ENCODE measurements at places on chromosomes 16 and 17. TPM values are rescaled to one million over a fixed set of nuclear protein-coding genes. Genes with fewer than 3 reads are reported as not detected.

DNA sequence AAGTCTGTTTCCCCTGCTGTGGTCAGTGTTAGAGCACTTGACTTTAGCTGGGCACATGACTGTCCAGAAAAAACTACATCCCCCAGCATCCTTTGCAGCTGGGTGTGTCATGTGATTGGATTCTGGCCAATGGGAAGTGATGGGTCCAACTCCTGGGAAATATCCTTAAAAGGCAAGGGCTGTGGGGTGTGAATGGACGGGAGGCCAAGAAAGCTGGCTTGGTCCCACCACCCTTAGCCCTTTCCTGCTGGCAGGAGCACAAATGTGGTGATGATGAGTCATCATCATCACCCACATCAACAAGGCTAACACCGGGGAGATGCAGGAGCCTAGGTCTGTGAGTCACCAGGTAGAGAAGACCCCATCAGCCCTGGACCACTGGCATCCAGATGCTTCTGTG, 341.7 kb downstream of the C16orf95 start:
- H3K27me3 ChIP-seq, result peaks cover 7% of the 10 kb centered on the region
- peak overlapping the region; percentile 76 for H3K27ac ChIP-seq
- H3K36me3 ChIP-seq, result no peaks in the 10 kb centered on the region
- DNase-seq, result no peak

DNA sequence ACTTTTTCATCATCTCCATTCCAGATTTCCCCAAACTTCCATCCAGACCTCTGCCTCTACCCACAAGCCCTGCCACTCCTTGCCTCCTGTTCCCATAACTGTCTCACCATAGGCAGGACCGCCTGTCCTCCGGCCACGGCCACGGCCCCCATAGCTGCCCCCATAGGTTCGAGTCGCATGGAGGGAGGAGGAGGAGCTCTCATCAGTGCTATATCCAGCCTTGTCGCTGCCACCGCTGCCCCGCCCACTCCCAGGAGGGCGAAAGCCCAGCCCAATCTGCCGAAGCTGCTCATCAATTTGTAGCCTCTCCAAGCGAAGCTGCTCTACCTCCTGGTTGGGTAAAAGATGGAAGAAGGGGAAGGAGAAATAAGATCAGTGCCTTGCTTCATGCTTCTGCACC, 3.4 kb upstream of the SOX15 start:
- peaks cover 38% of the 10 kb centered on the region for H3K36me3 ChIP-seq
- H3K4me3 ChIP-seq, result no peak overlapping the region
- no peak for DNase-seq
- H3K27ac ChIP-seq, result no peak overlapping the region
- peaks cover 14% of the 10 kb centered on the region for H3K4me1 ChIP-seq
- no peaks in the 10 kb centered on the region for H3K27me3 ChIP-seq

- H3K36me3 ChIP-seq, result peaks cover 18% of the 10 kb centered on the region
- no peaks in the 10 kb centered on the region for H3K4me1 ChIP-seq
- no peak for DNase-seq
- no peak overlapping the region for H3K27ac ChIP-seq
- H3K27me3 ChIP-seq, result no peaks in the 10 kb centered on the region
Observed at GRCh38 chr16:1389762-1390161, 24.7 kb downstream of the UNKL start.

SGCA gene
- 13.0 TPM for total RNA-seq

DNA sequence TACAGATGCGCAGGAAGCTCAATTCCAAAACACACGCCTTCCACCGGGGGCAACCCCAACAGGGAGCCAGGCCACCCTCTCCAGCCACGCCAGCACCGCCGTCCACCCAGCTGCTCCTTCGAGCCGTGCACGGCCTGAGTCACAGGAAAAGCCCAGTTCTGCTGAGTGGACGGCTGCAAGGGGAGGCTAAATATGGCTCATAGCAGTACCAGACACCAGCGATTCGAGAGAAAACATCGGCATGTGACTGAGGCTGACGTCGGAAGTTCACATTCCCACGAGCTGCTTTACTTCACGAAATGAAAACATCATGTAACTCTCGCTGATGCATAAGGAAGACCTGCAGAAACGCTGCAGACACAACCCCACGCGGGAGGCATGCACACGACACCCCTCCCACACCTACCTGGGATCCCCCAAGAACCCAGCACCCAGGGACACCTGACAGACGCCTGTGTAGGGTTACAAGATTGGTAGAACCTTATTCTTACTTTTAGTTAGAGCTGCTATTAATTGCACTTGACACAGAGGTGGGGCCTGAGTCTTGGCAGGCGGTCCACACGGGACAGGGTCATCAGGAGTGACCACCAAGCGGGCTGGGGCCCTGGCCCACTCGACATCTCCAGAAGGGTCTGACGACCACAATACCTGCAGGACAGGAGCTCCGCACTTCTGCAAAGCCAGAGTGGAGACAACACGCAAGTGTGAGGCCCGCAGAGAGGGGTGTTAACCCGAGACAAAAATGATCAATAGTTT, 116.8 kb downstream of the ANKRD11 start:
- no peak overlapping the region for H3K4me3 ChIP-seq
- H3K36me3 ChIP-seq, result peaks cover 3% of the 10 kb centered on the region
- H3K4me1 ChIP-seq, result peaks cover 66% of the 10 kb centered on the region
- peak overlapping the region; percentile 75 for H3K27ac ChIP-seq

TEKT1 gene
- total RNA-seq, result not detected

PPY gene
- not detected for total RNA-seq

DNA sequence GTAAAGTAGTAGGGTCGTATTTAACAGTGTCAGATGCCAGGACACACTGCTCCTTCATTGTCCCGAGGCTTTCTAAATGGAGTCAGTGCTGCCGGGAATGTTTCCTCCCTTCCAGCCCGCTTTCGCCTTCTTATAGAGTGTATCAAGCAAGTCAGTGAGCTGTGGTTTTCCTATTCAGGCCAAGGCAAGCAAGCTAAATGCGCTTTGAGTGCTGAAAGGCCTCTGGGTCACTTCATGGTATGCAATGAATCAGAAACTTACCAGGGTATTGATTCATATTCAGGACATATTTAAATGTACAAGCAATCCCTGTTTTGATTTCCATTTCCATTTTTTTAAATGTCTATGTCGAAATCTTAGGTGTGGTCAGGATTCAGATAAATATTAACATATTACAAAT, 327.9 kb upstream of the SOX9 start:
- H3K27ac ChIP-seq, result peak overlapping the region; percentile 58
- H3K36me3 ChIP-seq, result no peaks in the 10 kb centered on the region

CCP110 gene
- 12.4 TPM for total RNA-seq

DNA sequence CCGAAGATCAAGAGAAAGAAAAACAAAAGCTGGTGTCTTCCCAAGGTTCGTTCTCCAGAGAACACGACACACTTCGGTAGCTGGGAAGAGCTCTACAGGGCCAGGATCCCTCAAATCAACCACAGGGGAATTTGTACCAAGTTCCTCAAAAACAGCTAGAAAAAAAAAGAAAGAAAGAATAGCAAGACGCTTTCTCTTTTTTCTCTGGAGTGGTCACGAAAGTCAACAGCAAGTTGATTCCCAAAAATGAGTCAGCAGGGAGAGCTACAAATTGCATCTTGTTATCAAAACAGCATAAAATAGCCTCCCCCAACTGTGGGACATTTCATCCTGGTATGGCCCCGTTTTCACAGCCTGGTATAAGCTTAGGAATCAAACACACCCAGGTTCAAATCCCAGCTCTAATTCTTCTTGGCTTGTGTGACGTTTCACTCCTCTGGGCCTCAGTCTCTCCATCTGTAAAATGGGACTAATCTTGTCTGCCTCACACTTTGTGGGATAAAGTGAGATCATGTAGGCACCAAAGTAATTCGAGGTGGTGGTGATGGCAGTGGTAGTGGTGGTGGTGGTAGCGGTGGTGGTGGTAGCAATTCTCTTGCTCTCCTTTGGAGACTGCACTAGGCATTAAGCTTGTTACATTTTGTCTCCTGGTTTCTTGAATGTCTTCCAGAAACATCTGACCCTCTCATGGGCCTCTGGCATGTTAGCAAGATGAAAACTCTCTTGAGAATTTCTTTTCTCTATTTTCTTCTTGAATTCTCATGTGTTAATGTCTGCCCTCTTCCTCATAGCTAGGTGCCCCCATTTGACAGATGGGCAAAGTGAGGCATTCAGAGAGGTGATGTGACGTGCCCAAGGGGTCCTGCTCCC, 988 bp upstream of the IL21R start:
- H3K4me1 ChIP-seq, result peaks cover 19% of the 10 kb centered on the region
- H3K27ac ChIP-seq, result peak overlapping the region; percentile 67
- DNase-seq, result no peak
- H3K36me3 ChIP-seq, result no peaks in the 10 kb centered on the region

DNA sequence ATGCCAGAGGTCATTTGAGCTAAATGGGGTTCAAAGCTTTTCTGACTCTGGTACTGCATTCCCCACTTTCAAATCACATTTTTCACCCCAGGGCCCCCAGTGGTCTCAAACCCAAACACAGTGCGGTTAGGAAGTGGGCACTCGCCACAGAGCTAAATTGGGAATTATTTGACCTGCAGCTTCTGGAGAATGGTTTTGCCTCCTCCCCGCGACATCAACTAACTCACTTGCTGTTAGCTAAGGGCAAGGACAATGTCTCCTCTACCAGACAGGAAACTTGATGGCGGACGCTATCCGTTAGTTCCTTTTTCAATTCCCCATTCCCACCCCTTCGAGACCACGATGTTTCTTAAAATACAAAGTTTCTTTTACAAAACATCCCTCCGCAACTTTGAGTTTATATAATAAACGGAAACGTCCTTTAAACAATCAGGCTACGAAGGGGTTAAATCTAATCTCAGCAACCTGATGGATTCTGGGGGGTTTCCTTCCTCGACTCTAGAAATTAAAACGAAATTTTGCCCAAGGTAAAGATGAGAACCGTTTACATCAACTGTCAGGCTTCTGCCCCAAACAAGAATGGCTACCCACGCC, 500 bp upstream of the KAT7 start:
- no peak for DNase-seq
- H3K4me3 ChIP-seq, result peak overlapping the region; percentile 94
- H3K36me3 ChIP-seq, result peaks cover 8% of the 10 kb centered on the region

HLF gene
- 0.65 TPM for total RNA-seq

KRT27 gene
- not detected for total RNA-seq

CDRT4 gene
- 10.1 TPM for total RNA-seq

ZNF771 gene
- 12.7 TPM for total RNA-seq

DNA sequence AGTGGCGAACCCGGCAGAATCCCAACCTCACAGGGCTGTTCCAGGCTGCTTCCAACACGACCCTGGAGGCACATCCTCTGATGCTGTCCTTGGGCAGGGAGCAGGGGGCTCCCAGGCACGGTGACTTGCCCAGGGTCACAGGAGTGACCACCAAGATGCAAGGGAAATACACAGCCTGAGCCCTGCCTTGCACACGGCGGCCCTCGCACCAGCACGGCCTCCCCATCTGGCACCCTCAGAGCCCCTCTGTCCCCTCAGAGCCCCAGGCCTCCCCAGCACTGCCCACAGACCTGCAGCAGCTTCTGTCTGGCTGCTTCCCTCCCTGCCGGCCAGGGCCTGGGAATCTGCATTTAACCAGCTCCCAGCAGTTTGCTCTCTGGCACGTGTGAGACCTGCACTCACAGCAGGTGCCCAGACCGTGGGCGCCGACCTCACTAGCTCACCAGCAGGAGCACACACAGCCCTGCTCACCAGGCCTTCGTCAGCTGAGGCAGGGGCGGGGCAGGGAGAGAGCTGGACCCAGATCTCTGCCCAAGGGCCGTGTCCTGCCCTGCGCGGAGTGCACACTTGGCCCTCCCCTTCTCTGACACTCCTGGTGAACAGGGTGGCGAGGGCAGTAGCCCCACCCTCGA, 29.7 kb upstream of the ZC3H18 start:
- no peak overlapping the region for H3K27ac ChIP-seq
- H3K27me3 ChIP-seq, result peaks cover 15% of the 10 kb centered on the region
- peaks cover 4% of the 10 kb centered on the region for H3K36me3 ChIP-seq

DNA sequence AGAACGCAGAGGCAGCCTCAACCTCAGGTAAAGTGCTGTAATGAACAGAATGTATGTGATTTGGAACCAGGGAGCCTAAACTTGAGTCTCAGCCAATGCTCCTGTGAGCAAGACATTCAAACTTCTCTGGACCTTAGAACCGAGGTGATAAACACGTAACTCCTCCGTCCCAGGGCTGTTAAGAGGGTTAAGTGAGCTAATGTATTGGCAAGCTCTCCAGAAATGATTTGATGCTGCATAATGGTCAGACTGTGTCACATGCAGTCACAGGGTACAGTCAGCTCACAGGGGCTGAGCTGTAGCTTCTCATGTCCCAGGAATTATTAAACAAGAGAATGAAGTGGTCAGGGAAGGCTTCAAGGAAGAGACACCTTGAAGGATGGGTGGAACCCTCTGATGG, 10.0 kb upstream of the SLC4A1 start:
- H3K36me3 ChIP-seq, result no peaks in the 10 kb centered on the region

LLGL2 gene
- total RNA-seq, result 2.4 TPM

GRCh38 chr17:71969500-71969899, 151.3 kb upstream of the SOX9 start:
- no peaks in the 10 kb centered on the region for H3K4me1 ChIP-seq
- no peak overlapping the region for H3K4me3 ChIP-seq
- no peak overlapping the region for H3K27ac ChIP-seq
- DNase-seq, result no peak
- no peaks in the 10 kb centered on the region for H3K27me3 ChIP-seq

- H3K4me3 ChIP-seq, result no peak overlapping the region
- H3K27ac ChIP-seq, result no peak overlapping the region
- DNase-seq, result no peak
- no peaks in the 10 kb centered on the region for H3K27me3 ChIP-seq
- no peaks in the 10 kb centered on the region for H3K36me3 ChIP-seq
- no peaks in the 10 kb centered on the region for H3K4me1 ChIP-seq
Observed at GRCh38 chr17:67312265-67312664, 54.1 kb downstream of the PSMD12 start.

All from osteocyte (in vitro differentiated cells).